Left colon (tissue), 2 donors: ENCODE measurements at places on chromosomes 1 and 21.

GRCh38 chr1:194052514-194053338 lies 866.3 kb upstream of the B3GALT2 start:
- DNase-seq = no peak

DNA sequence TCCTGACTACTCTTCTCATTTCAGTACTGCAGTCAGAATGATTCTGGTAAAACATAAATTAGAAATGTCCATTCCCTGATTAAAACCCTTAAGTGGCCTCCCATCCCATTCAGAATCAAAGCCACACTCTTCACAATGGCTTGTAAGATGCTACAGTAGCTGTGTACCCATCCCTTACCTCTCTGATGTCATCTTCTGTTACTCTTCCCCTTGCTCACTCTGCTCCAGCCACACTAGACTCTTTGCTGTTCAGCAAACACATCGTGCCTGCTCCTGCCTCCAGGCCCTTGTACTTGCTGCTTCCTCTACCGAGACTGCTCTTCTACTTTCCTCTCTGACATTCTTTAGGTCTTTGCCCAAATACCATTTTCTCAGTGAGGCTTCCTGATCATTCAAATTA lies 4.3 kb upstream of the GPX7 start:
- DNase-seq = no peak

GRCh38 chr1:238221738-238222137 lies 331.0 kb upstream of the ZP4 start:
- DNase-seq = no peak

DNA sequence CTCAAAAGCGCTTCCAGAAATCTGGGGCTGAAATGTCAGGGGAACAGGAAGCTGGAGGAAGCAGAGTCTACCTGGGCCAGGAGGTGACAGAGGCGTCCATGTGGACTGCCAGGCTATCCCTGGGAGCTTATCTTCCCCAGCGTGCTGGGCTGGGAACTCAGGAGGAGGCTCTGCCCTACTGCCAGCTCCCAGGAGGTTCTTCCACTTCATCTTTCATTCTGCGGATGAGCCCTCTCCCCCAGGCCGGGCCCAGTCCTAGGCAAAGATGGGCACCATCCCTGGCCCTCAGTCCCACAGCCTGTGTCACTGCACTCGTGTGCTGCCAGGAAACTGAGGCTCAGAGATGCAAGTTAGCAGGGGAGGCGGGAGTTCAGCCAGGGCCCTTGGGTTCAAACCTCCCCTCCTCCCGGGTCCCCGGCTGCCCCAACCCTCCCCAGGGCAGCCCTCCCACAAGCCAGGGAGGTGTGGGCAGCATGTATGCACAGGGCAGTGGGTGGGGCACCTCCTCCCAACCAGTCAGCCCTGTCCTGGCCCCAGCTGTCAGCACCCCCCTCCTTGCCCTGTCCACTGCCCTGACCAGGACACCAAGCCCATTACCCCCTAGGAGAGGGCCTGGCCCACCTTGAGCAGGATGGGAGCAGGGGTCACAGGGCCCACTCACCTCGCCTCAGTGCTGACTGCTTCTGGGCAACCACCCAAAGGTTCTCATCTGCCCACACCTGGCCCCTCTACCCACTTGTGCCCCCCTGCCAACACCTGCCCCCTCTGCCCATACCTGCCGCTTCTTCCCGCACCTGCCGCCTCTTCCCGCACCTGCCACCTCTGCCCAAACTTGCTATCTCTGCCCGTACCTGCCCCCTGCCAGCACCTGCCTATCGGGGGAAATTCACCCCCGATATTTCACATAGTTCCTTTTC lies 226.0 kb downstream of the NPHP4 start:
- DNase-seq = no peak

- no peak for DNase-seq
Observed at GRCh38 chr1:183106746-183107145, 79.3 kb upstream of the LAMC2 start.

- no peak for DNase-seq
Observed at GRCh38 chr1:77594366-77595112, 87.9 kb downstream of the ZZZ3 start.

DNA sequence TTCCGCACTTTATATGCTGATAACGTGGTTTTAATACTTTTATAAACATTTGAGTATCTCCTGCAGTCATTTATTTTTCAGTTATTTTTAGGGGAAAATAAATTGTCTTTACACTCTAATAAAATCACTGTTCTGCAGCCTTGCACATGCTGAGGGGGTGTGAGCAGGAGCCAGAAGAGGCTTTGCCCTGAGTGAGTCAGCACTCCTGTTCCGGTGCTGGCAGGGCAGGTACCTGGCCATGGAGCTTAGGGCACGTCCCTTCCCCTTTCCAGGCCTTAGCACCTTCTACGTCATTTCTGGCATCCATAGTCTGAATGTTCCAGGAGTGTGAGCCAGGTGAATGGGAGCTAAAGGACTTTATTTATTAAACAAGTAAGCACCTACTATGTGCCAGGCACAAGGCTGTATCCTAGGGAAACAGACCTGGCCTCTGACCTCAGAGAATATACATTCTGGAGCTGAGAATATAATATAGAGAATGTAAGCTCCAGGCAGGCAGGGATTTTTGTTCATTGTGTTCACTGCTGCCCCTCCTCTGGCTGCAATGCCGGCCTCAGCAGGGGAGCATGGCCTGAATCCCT lies 402.9 kb downstream of the PTPRU start:
- no peak for DNase-seq

- DNase-seq = no peak
Observed at GRCh38 chr1:164443166-164443565, 115.8 kb upstream of the PBX1 start.

DNA sequence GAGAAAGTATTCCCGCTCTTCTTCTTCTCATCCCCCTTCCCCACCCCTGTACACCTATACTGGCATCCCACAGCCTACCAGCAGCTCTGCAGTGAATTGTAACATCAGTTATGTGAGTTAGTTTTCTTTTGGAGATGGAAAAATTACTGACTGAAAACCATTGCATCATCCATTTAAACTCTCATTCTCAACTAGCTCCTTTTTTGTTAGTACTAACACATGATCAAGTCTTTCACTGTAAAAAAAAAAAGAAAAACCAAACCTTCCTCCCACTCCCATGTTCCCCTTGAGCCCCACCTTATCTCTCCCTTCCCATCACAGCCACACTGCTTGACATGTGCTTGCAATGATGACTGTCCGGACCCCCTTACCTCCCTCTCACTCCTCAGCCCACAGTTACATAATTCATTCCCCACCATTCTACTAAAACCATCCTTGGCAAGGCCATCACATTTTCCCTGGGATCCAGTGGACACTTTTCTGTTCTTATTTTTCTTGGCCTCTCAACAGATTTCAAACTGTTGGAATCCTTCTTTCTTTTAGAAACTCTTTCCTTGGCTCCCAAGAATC lies 23.2 kb upstream of the RAVER2 start:
- no peak for DNase-seq

GRCh38 chr21:10425856-10426255 lies 95.5 kb upstream of the TPTE start:
- DNase-seq = no peak

GRCh38 chr1:165364568-165365133 lies 8.1 kb upstream of the LMX1A start:
- no peak for DNase-seq
